ENCODE measurements at places on chromosomes 2 and 18.

DNA sequence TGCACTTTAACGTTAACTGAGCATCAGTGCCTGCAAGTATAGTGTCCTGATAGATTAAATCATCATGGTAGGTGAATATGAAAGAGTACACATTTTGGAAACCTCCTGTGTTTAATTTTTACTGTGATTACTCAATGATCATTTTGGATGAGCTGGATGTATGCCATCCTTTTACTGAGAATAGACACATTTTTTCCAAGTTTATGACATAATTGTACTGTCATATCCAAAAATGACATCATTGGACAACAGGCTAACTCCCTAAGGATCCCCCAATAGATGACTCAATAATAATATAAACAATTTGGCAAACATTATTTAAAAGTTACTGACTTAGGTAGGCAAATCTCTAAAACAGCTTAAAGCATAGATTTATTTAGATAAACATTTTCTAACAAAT is 410.8 kb upstream of the REG3G start:
- DNase-seq, result no peak

DNA sequence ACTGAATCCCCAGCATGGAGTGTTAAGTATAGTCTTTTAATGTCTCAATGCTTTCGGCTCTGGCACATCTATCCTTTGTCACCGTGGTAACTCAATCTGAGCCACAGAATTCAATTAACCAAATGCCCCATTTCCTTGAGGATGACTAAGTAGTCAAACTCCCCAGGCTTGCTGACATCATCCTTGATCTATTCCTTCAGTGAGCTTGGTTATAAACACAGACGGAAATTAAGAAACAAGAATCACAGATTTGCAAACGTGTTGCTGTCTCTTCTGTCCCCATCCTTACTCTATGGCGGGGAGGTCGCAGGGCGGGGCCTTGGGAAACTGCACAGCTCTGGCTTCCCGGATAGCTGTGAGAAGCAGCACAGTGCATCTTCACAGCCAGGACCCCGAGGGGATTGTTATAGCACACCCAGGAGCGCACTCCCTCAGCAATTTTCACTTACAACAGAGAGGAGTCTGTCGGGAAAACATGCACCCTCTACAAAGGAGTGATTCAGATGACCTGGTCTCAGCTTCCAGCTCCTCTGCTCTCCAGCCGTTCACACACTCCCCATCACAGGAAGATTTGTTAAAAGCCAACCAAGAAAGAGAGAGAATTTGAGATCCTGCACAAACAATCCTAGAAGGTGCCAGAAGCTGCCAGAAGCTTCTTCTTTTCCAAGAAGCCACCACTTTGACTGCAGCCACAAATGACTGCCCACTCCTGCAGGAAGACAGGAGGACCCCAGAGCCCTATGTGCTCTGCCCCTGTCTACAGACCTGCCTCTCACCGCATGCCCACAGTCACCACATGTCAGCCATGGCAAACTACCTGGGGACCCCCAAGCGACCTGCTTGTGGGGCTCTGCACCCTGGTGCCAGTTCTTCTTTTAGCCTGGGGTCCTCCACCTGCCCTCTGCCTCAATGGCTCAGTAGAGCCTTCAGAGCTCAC is 44.9 kb upstream of the YWHAQ start:
- no peak for DNase-seq

DNA sequence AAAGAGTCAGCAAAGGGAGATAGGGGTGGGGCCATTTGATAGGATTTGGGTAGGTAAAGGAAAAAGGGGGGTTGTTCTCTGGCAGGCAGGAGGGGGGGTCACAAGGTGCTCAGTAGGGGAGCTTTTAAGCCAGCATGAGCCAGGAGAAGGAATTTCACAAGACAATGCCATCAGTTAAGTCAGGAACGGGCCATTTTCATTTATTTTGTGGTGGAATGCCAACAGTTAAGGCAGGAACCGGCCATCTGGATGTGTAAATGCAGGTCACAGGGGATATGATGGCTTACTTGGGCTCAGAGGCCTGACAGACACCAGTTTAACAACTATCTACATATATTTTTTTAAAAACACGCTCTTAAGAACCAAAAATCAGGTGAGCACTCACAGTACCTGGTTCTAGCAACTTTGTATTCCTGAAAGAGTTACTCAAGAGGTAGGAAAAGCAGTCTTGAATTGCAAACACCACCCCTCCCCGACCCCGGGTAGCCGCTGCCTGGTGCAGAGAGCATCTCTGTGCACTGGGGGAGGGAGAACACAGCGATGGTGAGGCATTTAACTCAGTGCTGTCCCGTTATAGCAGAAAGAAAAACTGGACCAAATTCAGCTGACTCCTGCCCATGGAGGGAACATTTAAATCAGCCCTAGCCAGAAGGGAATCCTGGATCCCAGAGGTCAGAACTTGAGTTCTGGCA is 414.5 kb upstream of the KLHL29 start:
- DNase-seq, result no peak

DNA sequence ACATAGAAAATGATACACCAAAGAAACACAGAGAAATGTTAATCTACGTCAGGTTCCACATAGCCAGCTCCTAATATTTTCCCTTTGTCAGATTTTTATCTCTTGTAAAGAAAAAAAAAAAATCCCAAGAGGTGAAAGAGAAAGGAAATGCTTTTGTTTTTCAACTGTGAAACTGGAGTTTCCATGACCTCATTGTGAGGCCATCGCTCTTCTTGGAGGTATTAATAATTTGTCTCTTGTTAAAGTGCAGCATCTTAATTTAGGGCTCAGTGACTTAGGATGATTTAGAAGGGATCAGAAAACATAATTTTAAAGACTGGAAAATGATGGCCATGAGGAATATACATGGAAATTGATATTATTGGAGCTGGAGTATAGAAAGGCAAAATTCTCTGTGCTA is 21.7 kb downstream of the ARHGAP28 start:
- DNase-seq, result no peak

DNA sequence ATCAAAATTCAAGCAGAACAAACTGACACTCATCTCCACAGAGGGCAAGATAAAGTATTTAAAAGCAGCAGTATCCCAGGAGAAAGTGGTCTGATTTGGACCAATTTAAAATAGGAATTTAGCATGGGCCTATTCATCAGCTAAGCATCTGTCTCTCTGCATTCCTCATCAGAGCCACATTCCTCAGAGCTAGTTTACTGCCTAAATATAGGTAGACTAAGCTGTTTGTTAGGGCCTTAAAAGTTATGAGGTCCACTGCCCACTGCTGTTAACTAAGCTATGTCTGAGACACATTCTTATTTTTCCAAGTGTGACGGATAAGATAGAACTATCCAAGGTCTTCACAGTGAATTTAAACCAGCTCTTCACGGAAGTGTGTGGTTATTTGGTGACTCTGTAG is 17.6 kb downstream of the NEB start:
- DNase-seq, result no peak

DNA sequence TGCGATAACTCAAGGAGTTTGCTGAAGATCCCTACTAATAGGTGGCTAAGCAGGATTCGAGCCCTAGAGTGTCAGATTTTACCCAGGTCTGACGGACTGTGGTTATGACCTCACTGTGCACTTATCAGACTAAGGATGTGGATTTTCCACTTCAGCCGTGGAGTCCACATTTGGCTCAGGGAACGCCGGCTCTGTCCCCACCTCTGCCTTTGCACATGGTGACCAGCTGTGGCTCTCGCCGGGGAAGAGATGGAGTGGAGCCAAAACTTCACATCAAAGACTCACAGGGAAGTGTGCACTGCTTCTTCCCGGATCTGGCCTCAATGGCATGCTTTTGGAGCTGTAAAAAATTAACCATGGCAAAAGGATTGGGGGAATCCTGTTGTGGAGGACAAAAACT is 249.3 kb upstream of the APCDD1 start:
- no peak for DNase-seq

GRCh38 chr2:133886735-133887675 is 318.7 kb upstream of the NCKAP5 start:
- DNase-seq, result no peak

Data from stimulated activated CD8-positive, alpha-beta memory T cell treated with anti-CD3 and anti-CD28 coated beads, Interleukin-4, amount 100 ng/mL, for 1 hour (primary cell).